ENCODE measurements at places on chromosomes 2 and 18.

- no peak for DNase-seq
Observed at GRCh38 chr2:20614201-20615067, 36.5 kb downstream of the HS1BP3 start.

DNA sequence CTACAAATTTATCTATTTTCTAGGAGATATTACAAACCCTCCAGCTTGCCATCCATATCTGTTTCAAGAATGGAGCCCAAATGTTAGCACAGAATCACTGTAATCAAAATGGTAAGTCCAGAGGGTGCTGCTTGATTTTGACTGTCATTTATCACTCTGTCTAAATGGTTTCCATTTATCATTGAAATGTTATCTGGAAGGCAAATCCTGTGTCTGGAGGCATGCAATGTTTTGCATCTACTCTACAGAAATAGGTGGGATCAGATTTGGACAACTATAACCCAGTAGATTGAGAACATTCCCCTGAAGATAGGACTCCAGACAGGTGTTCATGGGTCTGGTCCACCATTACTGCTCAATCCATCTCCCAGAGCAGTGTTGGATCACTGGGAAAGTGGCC is 128.7 kb downstream of the MAIP1 start:
- DNase-seq = no peak

- no peak for DNase-seq
Observed at GRCh38 chr2:208006833-208007232, 18.5 kb downstream of the PLEKHM3 start.

DNA sequence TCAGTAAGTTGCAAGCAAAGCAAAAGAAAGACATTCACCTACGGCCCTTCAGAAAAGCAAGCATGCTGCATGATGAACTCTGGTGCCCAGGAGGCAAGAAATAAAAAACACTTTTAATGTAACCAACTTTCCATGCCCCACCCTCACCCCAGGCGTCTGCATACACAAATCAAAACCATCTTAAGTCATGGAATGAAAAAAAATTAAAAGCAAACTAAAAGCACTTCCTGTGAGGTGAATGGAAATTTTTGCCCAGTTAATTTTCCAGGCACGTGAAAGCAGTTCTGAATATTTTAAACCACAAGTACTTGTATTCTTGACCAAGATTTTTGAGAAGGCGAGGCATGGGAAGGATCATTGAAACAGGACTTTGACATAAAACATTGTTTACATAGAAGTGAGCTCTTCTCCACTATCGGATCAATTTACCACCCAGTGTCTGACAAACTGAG is 2.5 kb upstream of the ICOS start:
- DNase-seq = no peak

- DNase-seq = no peak
Observed at GRCh38 chr2:186748354-186748753, 54.5 kb downstream of the FAM171B start.

DNA sequence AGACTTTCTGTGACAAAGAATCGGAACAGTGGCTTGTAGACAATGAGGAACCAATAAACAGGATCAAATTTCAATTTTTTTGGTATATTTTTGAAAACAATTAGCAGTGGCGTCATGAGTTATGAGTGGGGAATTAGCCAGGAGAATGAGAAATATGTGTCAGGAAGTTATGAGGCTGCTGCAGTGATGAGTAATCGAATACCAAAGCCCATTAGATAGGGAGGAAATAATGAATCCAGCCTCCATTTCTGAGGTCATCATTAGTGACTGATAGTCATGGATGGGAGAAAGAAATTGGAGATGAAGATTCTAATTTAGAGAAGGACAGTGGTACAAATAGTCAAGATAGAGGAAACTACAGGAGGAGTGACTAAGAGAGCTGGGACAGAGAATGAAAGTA is 673.1 kb upstream of the VRK2 start:
- DNase-seq = no peak

GRCh38 chr2:196435189-196435588 is 204.3 kb upstream of the CCDC150 start:
- no peak for DNase-seq

GRCh38 chr2:118937817-118938216 is 4.2 kb upstream of the MARCO start:
- DNase-seq = no peak

- no peak for DNase-seq
Observed at GRCh38 chr2:152319822-152320570, 15.0 kb upstream of the FMNL2 start.

GRCh38 chr18:4374564-4374963 is 80.5 kb downstream of the DLGAP1 start:
- DNase-seq = no peak

- no peak for DNase-seq
Observed at GRCh38 chr2:9796056-9797010, 46.9 kb upstream of the TAF1B start.

DNA sequence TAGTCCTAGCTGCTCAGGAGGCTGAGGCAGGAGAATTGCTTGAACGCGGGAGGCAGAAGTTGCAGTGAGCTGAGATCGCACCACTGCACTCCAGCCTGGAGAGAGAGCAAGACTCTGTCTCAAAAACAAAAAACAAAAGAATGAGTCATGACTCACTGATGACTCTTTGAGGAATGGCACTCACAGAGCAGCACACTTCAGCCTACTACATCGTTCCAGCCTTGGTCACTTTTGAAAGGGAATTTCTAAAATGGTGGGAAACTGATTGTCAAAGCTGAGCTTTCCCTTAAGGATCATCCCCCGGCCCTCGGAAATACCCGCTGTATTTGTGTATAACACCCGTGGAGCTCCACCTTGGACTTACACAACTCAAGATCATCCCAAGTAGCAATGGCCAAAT is 217.3 kb upstream of the HS6ST1 start:
- no peak for DNase-seq

DNA sequence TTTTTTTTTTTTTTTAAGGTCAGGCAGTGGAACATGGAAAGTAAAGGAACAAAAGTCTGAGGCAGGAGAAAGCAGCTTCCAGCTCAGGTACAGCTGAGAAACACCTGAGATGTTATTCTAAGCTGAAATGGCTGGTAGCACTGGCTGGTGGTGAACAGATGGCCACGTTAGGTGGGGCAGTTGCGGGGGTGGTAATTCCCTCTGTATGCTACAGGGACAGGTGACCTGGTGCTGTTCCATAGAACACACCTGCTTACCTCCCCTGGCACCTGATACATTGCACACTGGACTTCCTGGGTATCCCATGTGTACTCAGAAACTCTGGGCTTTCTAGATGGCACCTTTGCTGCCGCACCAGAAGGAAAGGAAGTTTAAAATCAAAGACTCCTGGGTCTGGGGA is 333.3 kb downstream of the SLC8A1 start:
- no peak for DNase-seq

DNA sequence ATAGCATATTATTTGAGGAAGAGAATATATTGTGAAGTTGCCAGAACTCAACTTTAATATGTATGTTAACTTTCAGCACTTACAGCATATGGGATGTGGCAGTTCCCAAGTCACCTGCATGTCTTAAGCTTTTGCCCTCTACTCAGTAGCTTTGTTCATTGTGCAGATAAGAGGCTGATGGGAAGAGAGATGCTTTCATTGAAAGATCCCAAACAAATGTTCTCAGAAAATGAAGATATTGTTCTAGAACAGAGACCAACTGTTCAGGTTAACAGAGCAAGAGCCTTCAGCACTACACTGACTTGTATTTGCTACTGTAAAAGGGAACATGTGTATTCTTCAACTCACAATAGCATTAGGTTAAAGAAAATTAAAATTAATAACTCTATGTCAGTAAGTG is 28.1 kb downstream of the GAREM1 start:
- no peak for DNase-seq

GRCh38 chr18:72542984-72543356 is 1.2 kb downstream of the CBLN2 start:
- no peak for DNase-seq

- no peak for DNase-seq
Observed at GRCh38 chr18:11868230-11868629, 17.0 kb downstream of the CHMP1B start.

GRCh38 chr2:217471319-217471718 is 531.5 kb downstream of the TNS1 start:
- DNase-seq = no peak

- no peak for DNase-seq
Observed at GRCh38 chr2:9018109-9018508, 14.6 kb upstream of the MBOAT2 start.

GRCh38 chr2:9755008-9755407 is 88.3 kb upstream of the TAF1B start:
- no peak for DNase-seq

DNA sequence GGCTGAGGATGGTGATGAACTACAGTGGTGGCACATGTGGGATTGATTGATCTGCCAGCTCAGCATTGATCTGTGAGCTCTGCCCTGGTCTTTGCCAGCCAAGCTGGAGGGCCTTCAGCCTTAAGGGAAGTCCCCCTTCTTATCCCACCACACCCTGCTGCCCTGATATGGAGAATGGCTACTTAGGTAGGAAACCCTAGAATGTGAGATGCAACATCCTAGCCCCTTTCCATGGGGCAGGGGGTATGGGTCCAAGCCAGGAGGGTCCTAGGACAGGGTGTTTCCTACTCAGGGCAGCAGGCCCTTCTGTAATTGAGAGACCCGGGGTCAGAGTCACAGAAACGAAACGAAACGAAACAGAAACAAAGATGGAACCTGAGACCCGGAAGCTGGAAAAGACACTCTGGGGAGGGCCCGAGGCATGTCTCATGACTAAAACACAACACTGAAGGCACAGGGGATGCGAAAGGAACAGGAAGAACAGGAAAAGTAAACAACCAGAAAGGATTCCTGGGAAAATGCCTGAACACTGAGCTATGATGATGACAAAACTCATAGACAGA is 16.9 kb upstream of the SULT1C2 start:
- no peak for DNase-seq

All from stimulated activated CD8-positive, alpha-beta memory T cell treated with anti-CD3 and anti-CD28 coated beads, Interleukin-4, amount 100 ng/mL, for 1 hour (primary cell).